ENCODE measurements at places on chromosomes 6 and 20. TPM values are rescaled to one million over a fixed set of nuclear protein-coding genes. Genes with fewer than 3 reads are reported as not detected.

DNA sequence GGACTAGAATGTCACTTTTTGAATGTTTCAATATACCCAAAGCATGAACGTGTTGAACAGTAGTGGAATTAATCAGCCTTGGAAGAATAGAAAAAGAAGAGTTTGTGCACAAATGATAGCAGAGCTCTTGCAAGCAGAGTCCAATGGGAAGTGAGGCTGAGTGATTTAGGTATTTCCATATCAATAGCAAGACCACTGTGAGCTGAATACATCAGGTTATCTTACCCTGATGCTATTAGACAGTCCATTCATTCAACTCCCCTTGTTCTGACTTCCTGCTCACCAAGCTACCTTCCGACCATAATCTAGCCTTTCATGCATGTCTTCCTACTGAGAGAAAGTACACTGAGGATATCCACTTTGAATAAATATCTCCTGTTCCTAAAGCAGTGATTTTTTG, 349.2 kb upstream of the RNF217 start:
- H3K4me1 ChIP-seq, result no peaks in the 10 kb centered on the region
- H3K27me3 ChIP-seq, result no peaks in the 10 kb centered on the region
- no peak overlapping the region for H3K4me3 ChIP-seq
- DNase-seq, result no peak
- H3K27ac ChIP-seq, result no peak overlapping the region

- H3K36me3 ChIP-seq, result no peaks in the 10 kb centered on the region
- no peaks in the 10 kb centered on the region for H3K27me3 ChIP-seq
- no peak overlapping the region for H3K27ac ChIP-seq
- no peak overlapping the region for H3K4me3 ChIP-seq
Observed at GRCh38 chr6:91961236-91961635, 1374.4 kb upstream of the MAP3K7 start.

- no peaks in the 10 kb centered on the region for H3K4me1 ChIP-seq
- H3K4me3 ChIP-seq, result no peak overlapping the region
- no peak for DNase-seq
- H3K36me3 ChIP-seq, result no peaks in the 10 kb centered on the region
- no peaks in the 10 kb centered on the region for H3K27me3 ChIP-seq
Observed at GRCh38 chr20:45164906-45165305, 9.8 kb upstream of the PI3 start.

GRCh38 chr6:34736823-34737222, 20.5 kb upstream of the SNRPC start:
- no peaks in the 10 kb centered on the region for H3K27me3 ChIP-seq
- H3K4me1 ChIP-seq, result no peaks in the 10 kb centered on the region

DNA sequence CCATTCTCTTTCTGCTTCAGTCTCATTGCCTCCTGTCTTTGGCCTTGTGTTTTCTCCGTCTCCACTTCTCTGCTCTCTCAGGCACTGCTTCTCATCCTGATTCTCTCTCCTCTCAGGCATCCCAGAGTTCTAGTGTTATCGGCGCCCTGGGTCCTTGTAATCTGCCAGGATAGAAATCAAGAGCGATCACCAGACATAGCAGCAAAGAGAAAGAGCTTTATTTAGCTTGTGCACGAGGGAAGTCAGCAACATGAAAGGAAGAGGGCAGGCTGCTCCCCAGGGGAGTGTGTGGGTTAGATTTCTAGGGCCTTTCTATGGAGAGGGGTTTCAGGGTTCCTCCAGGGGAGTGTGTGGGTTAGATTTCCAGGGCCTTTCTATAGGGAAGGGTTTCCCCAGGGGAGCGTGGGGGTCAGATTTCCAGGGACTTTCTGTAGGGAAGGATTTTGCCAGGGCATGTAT, 32.5 kb downstream of the SUN5 start:
- H3K27ac ChIP-seq, result peak overlapping the region; percentile 97
- DNase-seq, result peak; percentile 20

GRCh38 chr20:25859649-25860530, 163.2 kb upstream of the ZNF337 start:
- no peaks in the 10 kb centered on the region for H3K36me3 ChIP-seq
- H3K4me3 ChIP-seq, result no peak overlapping the region
- H3K27me3 ChIP-seq, result no peaks in the 10 kb centered on the region
- peaks cover 6% of the 10 kb centered on the region for H3K4me1 ChIP-seq

DNA sequence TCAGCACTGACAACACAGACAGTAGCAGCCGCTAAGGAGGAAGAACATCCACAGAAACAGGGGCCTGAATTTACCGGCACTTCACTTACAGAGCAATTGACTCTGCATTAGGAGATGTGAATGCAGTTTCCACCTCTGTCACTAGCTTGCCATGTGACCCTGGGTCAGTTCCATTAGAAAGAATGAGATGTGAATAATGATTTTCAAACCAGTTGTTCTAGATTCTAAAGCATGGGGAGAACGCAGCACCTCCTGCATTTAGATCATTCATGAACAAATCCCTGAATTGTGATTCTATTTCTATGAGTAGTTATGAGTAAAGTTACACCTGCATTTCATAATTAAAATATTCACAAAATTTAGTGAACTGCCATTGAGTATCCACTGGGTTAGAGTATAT, 197.3 kb upstream of the EXOC2 start:
- no peaks in the 10 kb centered on the region for H3K27me3 ChIP-seq
- H3K27ac ChIP-seq, result no peak overlapping the region
- no peak for DNase-seq
- no peaks in the 10 kb centered on the region for H3K36me3 ChIP-seq
- H3K4me3 ChIP-seq, result no peak overlapping the region
- no peaks in the 10 kb centered on the region for H3K4me1 ChIP-seq

DNA sequence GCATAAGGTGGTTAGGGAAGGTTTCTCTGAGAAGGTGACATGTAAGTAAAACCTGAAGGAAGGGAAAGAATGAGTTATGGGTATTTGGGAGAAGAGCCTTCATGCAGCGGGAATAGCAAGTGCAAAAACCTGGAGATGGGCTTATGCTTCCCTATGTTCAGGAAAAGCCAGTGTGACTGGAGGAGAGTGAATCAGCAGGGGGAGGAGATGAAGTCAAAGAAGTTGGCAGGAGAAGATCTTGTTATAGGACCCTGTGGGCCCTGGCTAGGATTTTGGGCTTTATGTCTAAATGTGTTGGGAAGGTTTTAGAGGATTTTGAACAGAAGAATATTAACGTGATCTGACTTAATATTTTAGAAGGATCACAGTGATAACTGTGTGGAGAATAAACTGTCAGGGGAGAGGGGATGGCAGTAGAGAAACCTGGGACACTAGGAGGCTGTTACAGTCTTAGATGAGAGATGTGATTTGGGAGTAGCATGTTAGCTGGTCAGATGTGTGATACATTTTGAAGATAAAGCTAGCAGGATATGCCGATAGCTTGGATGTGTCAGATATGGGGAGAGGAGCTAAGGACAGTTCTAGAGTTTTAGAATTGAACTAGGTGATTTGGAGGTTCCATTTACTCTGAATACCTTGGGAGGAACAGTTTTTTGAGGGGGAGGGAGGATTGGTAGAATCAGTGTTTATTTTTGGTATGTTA, 41.0 kb downstream of the PHF3 start:
- peaks cover 8% of the 10 kb centered on the region for H3K4me1 ChIP-seq
- no peaks in the 10 kb centered on the region for H3K27me3 ChIP-seq
- DNase-seq, result no peak
- H3K27ac ChIP-seq, result no peak overlapping the region
- no peaks in the 10 kb centered on the region for H3K36me3 ChIP-seq

DNA sequence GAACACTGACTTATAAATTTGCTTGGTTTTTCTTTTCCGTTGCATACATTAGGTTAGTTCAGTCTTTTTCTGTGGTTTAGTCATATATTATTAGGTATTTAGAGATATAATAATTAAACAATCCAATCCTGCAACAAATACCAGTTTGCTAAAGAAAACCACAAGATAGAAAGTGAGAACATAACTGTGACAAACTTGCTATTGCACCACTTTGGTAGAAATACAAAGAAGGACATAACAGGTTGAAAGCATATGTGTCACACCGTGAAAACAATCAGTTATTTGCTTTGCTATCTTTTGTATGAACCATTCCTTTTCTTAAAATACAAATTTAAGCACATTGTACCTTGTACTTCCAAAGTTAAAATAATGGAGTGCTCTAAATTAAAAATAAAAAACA, 42.0 kb upstream of the KCNQ5 start:
- no peak overlapping the region for H3K4me3 ChIP-seq
- H3K27me3 ChIP-seq, result no peaks in the 10 kb centered on the region
- no peak overlapping the region for H3K27ac ChIP-seq
- no peaks in the 10 kb centered on the region for H3K36me3 ChIP-seq
- no peak for DNase-seq

DNA sequence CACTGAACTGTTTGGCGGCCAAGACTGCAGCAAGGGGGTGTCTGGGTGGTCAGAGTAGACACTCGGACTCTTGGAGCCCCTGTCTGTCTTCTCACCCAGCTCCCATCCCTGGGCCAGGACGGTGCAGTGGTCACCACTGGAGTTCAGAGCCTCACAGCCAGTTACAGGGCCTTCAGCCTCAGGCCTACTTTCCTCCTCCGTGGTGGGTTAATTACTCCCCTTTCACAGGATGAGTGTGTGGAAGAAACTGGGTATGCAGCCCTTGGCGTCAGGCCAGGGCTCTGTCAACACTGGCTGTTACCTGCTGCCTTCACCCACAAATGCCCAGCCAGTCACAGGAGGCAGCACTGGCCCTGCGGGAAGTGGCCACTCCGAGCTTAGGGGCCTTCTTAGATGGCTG, 1.8 kb upstream of the YTHDF1 start:
- H3K27me3 ChIP-seq, result peaks cover 4% of the 10 kb centered on the region
- DNase-seq, result no peak
- H3K4me1 ChIP-seq, result peaks cover 15% of the 10 kb centered on the region
- no peak overlapping the region for H3K27ac ChIP-seq
- H3K4me3 ChIP-seq, result no peak overlapping the region

- DNase-seq, result no peak
- no peaks in the 10 kb centered on the region for H3K36me3 ChIP-seq
- no peak overlapping the region for H3K27ac ChIP-seq
- H3K27me3 ChIP-seq, result peaks cover 6% of the 10 kb centered on the region
- no peak overlapping the region for H3K4me3 ChIP-seq
- H3K4me1 ChIP-seq, result no peaks in the 10 kb centered on the region
Observed at GRCh38 chr20:24473435-24474223, 4.2 kb downstream of the SYNDIG1 start.

GRCh38 chr6:163538331-163538730, 123.8 kb downstream of the QKI start:
- H3K27me3 ChIP-seq, result no peaks in the 10 kb centered on the region
- H3K4me3 ChIP-seq, result no peak overlapping the region
- H3K27ac ChIP-seq, result no peak overlapping the region
- H3K4me1 ChIP-seq, result no peaks in the 10 kb centered on the region

- no peaks in the 10 kb centered on the region for H3K36me3 ChIP-seq
- no peak overlapping the region for H3K4me3 ChIP-seq
- no peaks in the 10 kb centered on the region for H3K27me3 ChIP-seq
- no peaks in the 10 kb centered on the region for H3K4me1 ChIP-seq
- no peak for DNase-seq
- H3K27ac ChIP-seq, result no peak overlapping the region
Observed at GRCh38 chr20:58556961-58557360, 41.8 kb upstream of the APCDD1L start.

DNA sequence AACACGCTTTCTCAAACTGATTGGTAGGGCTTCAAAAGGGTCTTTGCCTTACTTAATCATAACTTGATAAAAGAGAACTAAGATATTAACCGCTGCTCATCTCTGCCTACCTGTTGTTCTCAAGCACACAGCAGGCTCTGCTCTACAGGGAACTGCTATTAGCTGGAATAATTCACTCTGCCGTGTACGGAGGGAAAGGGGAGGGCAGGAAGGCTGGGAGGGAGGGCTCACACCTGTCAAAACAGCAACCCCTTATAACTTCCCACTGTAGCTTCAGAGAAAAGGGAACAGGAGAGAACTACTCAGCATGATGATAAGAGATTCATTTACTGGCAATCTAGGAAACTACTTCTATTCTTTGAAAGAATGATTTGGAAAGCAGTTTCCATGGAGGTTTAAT, 75.1 kb downstream of the ZMYND8 start:
- H3K4me3 ChIP-seq, result no peak overlapping the region
- DNase-seq, result no peak
- peaks cover 20% of the 10 kb centered on the region for H3K36me3 ChIP-seq
- H3K4me1 ChIP-seq, result 0 out of 2 replicates have a peak, but pooled peaks cover under 1% of the 10 kb centered on the region

- H3K36me3 ChIP-seq, result no peaks in the 10 kb centered on the region
- no peak within 1 kb of the TSS for H3K27ac ChIP-seq
- no peak within 1 kb of the TSS for H3K4me3 ChIP-seq
- no peaks in the 10 kb centered on the region for H3K27me3 ChIP-seq
Observed at GRCh38 chr6:116511424-116512110, at the start of gene CALHM5. TSS of gene CALHM5 (plus strand) at chr6:116511639. CDS start at chr6:116511697, 58 bp downstream.

DNA sequence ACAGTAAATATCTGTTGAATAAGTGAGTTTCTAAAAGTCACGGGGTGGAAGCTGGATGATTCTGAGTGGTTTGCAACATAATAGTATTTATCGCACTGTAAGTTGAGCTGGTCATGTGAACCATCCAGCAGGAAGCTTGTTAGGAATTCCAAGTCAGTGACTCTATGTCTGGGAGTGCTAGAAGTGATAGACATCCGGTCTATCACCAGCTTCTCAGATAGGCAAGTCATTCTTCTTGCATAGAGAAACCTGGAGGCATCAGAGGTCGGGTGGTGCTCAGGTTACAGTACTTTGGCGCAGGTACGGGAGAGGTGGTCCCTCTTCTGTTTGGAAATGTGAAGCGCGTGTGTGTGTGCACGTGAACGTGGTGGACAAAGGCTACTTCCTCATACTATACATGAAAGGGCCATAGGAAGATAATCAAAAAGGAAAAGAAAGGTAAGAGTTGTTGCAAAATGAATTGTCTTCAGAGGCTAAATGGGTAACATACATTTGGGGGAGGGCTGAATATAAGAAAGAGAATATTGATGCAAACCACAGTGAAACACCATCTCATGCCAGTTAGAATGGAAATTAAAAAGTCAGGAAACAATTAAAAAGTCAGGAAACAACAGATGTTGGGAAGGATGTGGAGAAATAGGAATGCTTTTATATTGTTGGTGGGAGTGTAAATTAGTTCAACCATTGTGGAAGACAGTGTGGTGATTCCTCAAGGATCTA, 299.3 kb upstream of the ZFP64 start:
- no peak for DNase-seq
- no peaks in the 10 kb centered on the region for H3K27me3 ChIP-seq
- H3K27ac ChIP-seq, result no peak overlapping the region

DNA sequence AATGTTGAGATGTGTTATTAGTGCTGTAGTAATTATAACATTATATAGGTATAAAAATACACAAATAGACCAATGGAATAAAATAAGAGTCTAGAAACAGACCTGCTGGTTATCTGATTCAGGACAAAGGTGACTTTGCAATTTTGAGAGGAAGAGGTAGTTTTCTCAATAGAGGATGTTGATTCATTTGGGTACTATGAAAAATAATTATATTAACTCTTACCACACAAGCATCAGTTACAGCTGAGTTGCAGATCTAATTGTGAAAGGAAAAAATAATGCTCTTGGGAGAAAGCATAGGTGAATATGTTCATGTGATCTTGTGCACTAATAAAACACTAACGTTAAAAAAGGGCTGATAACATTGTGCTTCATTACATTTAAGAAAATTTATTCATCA, 103.0 kb downstream of the BCKDHB start:
- peaks cover 3% of the 10 kb centered on the region for H3K4me1 ChIP-seq

GRCh38 chr6:110103260-110103659, 76.2 kb downstream of the WASF1 start:
- no peak for DNase-seq
- H3K27me3 ChIP-seq, result no peaks in the 10 kb centered on the region
- H3K4me3 ChIP-seq, result no peak overlapping the region
- peaks cover 6% of the 10 kb centered on the region for H3K4me1 ChIP-seq
- no peaks in the 10 kb centered on the region for H3K36me3 ChIP-seq
- no peak overlapping the region for H3K27ac ChIP-seq

The BMP6 gene
- polyA plus RNA-seq, result not detected

The BCL2L1 gene
- polyA plus RNA-seq, result 39.3 TPM

The OR2J1 gene
- not detected for polyA plus RNA-seq

The HUS1B gene
- polyA plus RNA-seq, result 1.1 TPM

The FILIP1 gene
- polyA plus RNA-seq, result 0.39 TPM

The TP53TG5 gene
- polyA plus RNA-seq, result not detected

The CDH26 gene
- polyA plus RNA-seq, result not detected
